ENCODE measurements at places on chromosomes 6 and 20.

GRCh38 chr6:102662851-102663250 lies 1269.3 kb downstream of the GRIK2 start:
- no peak for DNase-seq

DNA sequence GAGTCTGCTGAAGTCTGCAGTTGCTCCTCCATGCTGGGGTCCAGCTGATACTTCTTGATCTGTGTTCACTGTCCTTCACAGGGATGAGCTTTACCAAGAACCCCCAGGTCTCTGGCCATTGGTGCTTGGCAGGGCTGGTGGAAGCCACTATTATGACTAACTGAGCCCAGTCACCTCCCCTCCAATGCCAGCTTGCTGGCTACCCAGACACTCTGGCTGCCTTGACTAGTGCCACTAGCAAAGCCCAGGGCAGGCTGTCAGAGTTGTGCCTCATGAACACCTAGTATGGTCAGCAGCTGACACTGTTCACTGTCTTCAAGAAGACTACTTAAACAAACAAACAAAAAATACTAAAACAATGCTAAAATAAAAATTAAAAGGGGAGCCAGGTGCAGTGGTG lies 8.8 kb downstream of the ASIP start:
- no peak for DNase-seq

GRCh38 chr20:50959543-50960126 lies 1.0 kb downstream of the MOCS3 start:
- DNase-seq: no peak

DNA sequence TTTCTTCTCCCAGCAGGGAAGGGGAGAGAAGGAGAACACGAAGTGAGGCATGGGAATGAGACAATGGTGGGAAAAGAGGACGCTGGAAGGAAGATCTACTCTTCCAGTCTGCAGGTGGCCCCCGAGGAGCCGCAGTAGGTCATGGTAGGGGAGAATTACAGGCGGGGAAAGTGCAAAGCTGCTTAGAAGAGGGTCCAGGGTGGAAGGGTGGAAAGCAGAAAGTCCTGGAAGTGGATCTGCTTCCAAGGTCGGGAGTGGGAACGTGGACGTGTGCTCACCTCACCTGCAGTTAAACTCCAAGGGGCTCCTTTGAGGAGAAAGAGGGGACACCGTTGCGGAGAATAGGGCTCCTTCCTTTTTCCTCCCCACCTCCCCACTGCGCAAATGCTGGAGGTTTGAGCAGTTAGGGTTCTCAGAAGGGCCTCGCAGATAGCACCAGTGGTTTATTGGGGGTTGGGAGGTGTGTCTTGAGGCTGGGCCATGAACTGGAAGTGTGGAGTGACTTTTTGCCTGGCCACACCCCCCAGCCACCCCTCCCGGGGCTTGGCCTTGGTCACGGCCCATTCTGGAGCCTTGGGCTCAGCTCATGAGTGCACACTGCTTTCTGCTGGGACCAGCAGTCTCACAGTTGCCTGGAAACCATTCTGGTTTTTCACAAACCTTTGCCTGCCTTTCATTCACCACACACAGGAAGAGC lies 100.4 kb upstream of the MLN start:
- DNase-seq: no peak

GRCh38 chr6:115717062-115717461 lies 343.6 kb downstream of the FRK start:
- DNase-seq: no peak

GRCh38 chr6:143336446-143337152 lies 113.9 kb downstream of the ADAT2 start:
- DNase-seq: no peak

- DNase-seq: no peak
These were observed 46.9 kb downstream of the JAG1 start for GRCh38 chr20:10626896-10627295.

GRCh38 chr6:141475259-141475658 lies 657.5 kb upstream of the GJE1 start:
- DNase-seq: no peak

DNA sequence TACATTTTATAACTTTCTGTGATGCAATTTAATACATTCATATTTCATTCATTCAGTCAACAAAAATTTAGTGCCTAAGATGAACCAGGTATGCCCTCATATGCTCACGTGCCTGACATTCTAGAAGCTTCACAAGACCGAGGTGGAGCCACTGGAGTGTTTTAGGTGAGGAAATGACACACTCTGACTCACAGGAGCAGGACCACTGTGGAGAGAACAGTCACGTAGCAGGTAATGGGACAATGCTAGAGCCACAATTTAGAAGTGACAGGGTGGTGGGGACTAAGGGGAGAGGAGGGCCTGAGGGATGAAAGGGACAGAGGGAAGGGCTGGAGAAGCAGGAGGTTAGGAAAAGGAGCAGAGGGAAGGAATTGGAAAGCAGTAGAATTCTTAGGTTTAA lies 17.6 kb upstream of the HLA-A start:
- DNase-seq: no peak

- no peak for DNase-seq
These were observed 45.6 kb downstream of the EDN3 start for GRCh38 chr20:59346061-59346460.

DNA sequence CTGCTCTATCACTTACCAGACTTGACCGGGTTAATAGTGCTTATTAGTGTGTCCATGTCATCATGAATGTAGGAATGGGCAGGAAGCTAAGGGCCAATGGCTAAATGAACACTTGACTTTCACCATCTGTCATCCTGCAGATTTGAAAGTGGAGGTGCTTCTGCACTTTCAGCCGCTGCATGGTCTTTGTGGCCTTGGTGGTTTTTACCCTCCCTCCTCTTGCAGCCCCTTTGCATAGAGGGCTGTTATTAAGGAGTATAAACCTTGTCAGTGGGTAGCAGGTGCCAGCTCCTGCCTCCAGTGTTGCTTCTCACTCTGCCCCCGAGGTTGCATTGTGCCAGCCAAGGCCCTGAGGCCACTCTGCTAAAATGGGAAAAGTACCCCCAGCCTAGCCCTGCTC lies 122.2 kb upstream of the TNFAIP3 start:
- no peak for DNase-seq

DNA sequence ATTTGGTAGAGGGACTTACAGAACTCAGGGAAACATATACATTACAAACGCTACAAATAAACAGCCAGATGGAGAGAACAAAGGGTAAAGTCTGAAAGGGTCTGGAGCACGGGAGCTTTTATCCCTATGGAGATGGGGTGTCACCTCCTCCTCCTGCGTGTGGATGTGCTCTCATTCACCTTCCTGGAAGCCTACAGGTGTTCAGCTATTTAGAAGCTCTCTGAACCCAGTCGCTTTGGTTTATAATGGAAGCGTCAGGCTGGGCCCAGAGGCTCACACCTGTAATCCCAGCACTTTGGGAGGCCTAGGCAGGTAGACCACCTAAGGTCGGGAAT lies 17.7 kb upstream of the ITCH start:
- no peak for DNase-seq

DNA sequence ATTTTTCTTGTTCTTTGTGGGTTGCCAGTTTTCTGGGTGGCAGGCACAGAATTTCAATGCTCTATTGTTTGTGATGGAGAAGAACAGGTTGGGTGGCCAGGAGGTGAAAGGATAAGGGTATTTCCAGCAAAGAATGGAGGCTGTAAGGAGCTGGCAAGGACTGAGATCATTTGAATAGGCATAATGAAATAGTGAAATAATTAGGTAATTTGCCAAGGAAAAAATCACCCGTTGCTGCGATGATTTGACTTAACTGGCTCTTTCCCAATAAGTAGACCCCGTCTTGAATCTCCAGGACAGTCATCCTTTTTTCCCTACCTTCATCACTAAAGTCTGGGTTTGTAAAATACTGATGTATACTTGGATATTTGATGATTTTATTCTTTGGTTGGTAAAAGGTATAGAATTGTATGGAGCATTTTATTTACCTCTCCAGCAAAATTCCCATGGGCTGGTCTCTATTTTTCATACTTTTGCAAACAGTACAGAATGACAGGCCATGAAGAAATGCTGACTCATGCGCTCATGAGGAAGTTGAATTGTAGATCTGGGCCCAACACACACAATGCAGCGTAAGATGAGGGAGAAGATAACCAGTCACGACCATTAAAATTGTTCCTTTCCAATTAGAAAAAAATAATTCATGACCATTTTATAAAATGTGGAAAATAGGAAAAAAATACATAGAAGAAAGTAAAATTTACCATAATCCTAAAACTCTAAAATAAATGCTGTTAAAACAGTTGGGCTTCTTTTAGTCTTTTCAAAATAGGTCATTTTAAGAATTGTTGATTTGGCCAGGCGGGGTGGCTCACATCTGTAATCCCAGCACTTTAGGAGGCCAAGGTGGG lies 2.4 kb upstream of the GCNT2 start:
- DNase-seq: no peak

GRCh38 chr6:156778454-156779205 lies 1.5 kb downstream of the ARID1B start:
- no peak for DNase-seq

- no peak for DNase-seq
These were observed 64.9 kb downstream of the SYNDIG1 start for GRCh38 chr20:24534282-24534681.

- no peak for DNase-seq
These were observed 180.3 kb downstream of the ANKRD60 start for GRCh38 chr20:58048096-58048702.

- no peak for DNase-seq
These were observed 4.2 kb downstream of the SLC17A3 start for GRCh38 chr6:25869840-25870239.

DNA sequence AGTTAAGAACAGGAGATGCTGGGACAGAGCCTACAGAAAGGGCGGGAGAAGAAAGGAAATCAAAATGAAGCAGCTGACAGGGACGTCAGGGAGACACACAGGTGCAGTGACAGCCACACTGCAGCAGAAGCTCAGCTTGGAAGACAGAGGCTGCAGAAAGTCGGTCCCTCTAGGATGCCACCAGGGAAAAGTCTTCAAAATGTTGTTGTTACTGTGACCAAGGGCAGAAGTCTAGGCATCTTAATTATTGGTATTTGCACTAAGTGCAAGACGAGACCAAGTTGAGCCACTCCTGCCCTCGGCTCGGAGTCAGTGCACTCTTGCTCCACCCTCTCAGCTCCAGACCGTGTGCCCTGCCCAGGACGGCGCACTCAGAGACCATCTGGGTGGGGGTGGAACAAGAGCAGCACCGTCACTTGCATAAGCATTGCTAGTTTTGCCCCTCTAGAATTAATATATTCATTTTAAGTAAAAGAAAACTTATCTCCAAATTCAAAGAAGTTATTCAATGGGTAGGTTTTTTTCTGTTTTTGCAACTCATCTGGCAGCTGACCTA lies 2.6 kb downstream of the PRR18 start:
- DNase-seq: no peak

DNA sequence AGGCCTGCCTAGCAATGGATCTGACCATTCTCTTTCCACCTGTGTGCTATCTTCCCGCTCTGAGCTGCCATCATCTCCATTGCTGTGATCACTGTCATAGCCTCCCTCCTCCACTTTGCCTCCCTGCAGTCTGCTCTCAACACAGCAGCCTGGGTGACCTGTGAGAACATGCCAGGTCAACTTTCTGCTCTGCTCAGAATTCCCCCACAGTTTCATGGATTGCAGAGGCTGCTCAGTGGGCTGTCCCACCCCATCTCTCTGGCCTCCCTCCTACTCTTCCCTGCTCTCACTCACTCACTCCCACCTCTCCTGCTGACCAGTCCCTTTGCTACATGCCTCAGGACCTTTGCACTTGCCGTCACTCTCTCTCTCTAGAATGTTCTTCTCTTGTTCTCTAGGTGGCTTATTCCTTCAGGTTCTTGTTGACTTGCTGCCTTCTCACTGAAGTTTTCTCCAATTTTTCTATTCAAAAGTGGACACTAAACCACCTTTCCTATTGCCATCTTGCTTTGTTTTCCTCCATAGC lies 159.9 kb downstream of the CD83 start:
- no peak for DNase-seq

- no peak for DNase-seq
These were observed 870 bp downstream of the PAK5 start for GRCh38 chr20:9838035-9838377.

- no peak for DNase-seq
These were observed 847.9 kb upstream of the FLRT3 start for GRCh38 chr20:15185322-15185721.

DNA sequence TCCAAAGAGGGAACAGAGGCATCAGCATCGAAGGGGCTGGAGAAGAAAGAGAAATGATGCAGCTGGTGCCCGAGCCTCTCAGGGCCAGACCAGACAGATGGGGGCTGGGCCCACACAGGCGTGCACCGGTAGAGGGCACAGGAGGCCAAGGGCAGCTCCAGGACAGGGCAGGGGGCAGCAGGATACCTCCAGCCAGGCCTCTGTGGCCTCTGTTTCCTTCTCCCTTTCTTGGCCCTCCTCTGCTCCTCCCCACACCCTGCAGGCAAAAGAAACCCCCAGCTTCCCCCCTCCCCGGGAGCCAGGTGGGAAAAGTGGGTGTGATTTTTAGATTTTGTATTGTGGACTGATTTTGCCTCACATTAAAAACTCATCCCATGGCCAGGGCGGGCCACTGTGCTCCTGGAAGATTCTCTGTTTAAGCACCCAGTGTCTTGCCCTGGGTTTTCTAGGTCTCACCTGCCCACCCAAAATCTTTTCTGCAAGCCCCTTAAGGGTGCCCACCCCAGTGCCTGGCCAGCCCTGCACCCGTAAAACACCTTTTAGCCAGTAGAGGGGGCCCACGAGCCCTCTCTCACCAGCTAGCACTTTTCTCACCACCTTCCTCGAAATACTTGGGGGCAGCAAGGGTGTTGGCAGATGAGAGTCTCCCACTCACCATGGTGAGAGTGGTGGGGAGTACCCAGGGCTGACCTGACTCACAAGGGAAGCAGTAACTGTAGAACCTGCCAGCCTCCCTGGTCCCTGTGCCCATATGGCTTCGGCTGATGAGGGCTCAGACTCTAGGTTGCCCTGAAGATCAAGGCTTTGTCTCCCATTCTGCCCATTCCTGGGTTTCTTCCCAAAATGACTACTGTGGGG lies 35.7 kb upstream of the ID1 start:
- no peak for DNase-seq

GRCh38 chr6:35948725-35949124 lies 27.8 kb upstream of the SRPK1 start:
- DNase-seq: no peak

DNA sequence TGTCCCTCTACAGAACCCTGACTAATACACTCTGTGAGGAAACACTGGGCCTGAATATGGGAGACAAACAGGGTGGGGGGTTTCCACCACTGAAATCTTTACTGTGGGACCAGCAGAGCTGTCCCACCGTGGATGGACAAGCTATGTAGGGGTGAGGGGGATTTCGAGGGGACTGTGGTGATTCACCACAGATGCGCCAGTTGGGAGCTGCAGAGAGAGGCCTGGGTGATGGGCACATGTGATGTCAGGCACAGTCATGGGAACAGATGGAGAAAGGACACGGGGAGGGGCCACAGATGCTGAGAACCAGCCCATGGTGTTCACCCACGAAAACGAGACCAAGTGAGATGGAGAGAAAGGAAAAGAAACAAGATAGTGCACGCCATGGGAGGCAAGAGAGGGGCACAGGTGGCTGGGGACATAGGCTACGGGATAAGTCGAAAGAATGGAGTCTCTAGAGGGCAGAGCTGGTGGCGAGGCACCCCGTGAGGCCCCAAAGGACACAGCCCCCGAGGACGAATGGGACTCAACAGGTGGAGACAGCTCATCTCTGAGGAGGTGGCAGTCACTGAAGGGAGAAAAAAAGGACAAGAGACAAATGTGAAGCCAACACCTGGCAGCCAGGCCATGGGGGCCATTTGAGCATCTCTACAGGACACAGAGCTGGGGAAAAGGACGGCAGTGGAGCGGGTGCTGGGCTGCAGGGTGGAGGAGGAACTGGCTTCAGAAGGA lies 10.5 kb upstream of the RAMACL start:
- no peak for DNase-seq

GRCh38 chr6:156121973-156122372 lies 655.2 kb upstream of the ARID1B start:
- no peak for DNase-seq
